ENCODE measurements at places on chromosomes 16 and 17. TPM values are rescaled to one million over a fixed set of nuclear protein-coding genes. Genes with fewer than 3 reads are reported as not detected.
A peak's percentile ranks its signal among the peaks of the same experiment; 100 is the strongest.

GRCh38 chr17:28505986-28506665 is at the start of gene FOXN1:
TSS of gene FOXN1 (plus strand) at chr17:28506348. CDS start at chr17:28523970, 17,622 bp downstream.
- DNase-seq, result no peak

GRCh38 chr17:11852912-11853311 is 144.4 kb downstream of the ZNF18 start:
- DNase-seq, result no peak

DNA sequence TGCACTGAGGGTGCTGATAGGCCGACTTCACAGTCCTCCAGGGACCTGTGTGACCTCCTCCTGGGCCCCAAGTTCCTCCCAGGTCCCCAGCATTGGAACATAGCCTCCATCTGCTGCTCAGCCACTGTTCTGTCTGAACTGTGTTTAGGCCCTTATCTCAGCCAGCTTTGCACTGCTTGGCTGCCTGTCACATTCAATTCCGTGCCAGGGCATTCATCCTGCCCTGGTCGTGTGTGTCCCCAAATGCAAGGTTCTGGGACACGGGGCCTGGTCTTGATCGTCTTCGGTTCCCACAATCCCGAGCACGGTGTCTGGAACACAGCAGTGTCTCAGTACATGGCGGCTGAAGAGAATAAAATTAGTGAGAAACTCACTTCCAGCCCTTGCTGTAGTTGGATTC is 69.9 kb upstream of the NFAT5 start:
- no peak for DNase-seq

- DNase-seq, result no peak
Measured at GRCh38 chr17:72600934-72601333, 480.1 kb downstream of the SOX9 start.

GRCh38 chr16:49708491-49708890 is 147.4 kb downstream of the ZNF423 start:
- no peak for DNase-seq

- DNase-seq, result no peak
Measured at GRCh38 chr17:56724664-56725063, 109.1 kb downstream of the C17orf67 start.

DNA sequence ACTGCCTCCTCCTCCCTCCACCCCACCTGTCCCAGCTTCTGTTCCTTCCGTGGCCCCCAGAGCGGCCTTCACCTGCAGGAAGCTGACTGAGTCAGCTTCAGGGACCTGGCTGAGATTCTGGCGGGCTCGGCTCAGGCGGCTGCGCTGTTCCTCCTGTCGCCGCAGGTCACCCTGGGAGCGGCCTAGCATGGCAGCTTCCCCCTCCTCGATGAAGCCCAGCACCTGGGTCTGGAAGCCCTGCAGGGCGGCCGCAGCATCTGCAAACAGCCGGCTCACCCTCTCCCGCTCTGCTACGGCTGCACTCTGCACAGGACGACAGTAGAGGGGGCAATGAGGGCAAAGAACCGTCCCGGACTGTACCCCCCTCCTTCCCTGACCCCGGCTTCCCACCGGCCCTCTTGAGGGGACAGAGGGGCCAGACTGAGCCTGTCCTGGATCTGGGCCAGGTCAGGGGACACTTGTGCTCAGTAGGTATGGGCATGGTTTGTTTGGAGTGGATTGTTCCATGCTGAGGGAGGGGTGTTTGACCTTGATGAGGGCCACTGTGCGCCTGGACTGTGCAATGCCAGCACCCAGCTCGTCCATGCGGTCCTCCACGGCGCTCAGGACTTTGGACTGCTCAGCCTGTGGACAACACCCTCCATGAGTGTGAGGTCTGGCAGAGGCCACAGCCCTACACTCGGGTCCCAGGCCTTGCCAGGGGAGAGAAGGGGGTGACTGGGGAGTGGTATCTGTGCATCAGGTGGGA is 2.0 kb downstream of the TRIM47 start:
- no peak for DNase-seq

DNA sequence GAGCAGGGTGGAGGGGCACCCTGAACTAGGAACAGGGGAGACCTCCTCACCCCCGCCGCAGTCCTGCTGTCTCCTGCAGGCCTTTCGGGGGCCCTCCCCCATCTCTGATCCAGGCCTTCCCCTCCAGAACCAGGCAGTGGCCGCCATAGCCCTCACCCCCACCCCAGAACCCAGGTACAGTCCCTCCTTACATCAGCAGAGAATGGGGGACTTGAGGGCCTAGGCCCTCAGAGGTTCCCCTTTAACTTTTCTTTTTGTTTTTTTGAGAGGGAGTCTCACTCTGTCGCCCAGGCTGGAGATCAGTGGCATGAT is 4.3 kb upstream of the HAP1 start:
- no peak for DNase-seq

DNA sequence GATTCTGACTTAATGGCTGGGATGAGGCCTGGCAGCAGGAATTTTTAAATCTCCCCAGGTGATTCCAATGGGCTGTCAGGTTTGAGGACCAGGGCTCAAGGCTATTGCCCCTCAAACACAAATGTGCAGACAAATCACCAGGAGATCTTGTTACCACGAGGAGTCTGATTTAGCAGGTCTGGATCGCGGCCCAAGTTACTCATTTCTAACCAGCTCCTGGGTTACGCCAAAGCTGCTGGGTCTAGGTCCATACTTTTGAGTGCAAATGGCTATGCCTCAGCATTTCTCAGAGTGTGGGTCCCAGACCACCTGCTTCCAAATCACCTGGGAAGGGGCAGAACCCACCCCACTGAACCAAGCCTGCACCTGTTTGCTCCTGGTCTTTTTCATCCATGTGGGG is 33.1 kb downstream of the CNGB1 start:
- no peak for DNase-seq

GRCh38 chr16:6725634-6726331 is 606.9 kb upstream of the RBFOX1 start:
- no peak for DNase-seq

GRCh38 chr17:17320188-17320910 is 17.2 kb downstream of the NT5M start:
- DNase-seq, result no peak

DNA sequence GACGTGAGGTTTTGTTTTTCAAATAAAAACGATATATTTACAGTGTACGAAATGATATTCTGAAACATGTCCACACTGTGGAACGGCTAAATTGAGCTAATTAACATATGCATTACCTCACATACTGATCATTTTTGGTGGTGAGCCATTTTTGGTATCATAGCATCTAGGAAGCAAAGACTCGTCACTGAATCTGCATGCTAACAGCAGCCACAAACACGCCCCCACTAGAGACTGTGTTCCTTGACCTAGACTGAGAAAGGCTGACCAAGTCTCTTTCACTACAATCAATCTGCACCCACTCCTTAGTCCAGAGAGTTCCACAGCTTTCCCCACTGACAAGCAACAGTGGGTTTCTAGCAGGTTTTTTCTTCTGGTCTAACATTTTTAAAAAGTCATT is 29.5 kb downstream of the NPLOC4 start:
- DNase-seq, result no peak

DNA sequence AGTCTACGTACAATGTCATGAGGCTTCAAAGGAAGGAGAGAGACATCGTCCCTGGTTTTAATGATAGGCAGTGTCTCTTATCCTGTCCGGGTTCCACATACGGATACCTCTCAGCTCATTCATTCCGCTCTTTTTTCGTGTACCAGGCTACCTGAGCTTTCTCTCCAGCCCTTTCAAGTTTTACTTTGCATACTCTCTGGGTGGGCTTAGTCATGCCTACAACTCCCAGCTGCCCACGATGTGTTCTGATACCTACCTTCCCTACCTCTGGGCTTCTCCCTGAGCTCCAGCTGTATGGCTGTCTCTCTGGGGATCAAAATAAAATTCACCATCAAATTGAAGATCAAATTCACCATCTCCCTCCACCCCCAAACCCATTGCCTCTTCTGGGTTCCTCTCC is 354.0 kb upstream of the EEF2KMT start:
- no peak for DNase-seq

DNA sequence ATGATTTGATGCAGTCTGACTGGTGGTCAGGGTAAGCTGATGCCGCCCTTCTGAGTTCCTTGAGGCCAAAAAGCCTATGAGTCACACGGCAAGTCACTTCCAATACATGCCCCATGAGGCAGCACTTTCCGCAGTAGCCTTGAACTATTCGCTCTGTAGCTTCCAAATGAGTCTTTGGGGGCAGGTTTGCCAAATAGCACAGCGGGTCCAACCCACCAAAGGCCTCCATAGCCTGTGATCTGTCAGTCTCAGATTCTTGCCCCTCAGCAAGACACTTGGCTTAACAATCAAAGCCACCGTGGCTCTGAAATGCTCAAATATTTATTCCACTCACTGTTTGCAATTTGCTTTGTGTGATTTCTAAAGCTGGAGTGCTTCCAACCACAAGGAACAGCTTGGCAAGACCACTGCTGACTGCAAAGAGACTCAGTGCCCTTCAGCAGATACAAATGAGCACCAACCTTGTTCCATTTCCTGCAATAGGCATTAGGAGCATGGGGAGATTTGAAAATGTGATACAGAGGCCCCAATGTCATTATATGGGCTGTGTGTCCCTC is 45.4 kb downstream of the CLEC19A start:
- no peak for DNase-seq

- no peak for DNase-seq
Measured at GRCh38 chr16:58467905-58468304, 32.0 kb upstream of the NDRG4 start.

GRCh38 chr17:43620581-43620980 is 41.1 kb downstream of the MEOX1 start:
- no peak for DNase-seq

- no peak for DNase-seq
Measured at GRCh38 chr17:33421933-33422332, 128.8 kb upstream of the ASIC2 start.

GRCh38 chr17:49600949-49601348 is 25.3 kb downstream of the NXPH3 start:
- no peak for DNase-seq

GRCh38 chr16:77273-77806 is 685 bp upstream of the MPG start:
- DNase-seq, result peak; percentile 69

DNA sequence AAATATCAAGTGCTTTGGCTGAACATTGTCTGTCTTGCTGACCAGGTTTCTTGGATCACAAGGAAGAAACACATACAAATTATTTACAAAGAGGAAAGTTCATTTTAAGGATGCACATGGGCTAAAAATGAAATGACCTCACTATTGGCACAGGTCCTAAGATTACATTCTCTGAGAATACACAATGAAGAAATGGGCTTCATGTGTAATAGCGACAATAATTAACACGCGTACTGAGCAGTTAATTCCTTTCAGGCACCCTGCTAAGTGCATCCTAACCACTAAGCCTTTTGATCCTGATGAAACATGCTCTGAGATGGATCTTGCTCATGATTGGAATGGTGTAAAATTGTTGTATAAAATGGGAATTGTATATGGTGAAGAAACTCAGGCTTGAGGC is 429.0 kb downstream of the HS3ST4 start:
- no peak for DNase-seq

The BCAR1 gene
- total RNA-seq, result 87.2 TPM

The FOXN1 gene
- total RNA-seq, result not detected

The PERCC1 gene
- not detected for total RNA-seq

The CIBAR2 gene
- total RNA-seq, result not detected

The CPNE2 gene
- 23.2 TPM for total RNA-seq

The CAPN15 gene
- 37.1 TPM for total RNA-seq

The PYCARD gene
- 85.9 TPM for total RNA-seq

The ANKRD40CL gene
- total RNA-seq, result not detected

The FZD2 gene
- total RNA-seq, result 35.4 TPM

The TVP23B gene
- total RNA-seq, result 92.8 TPM
